ENCODE measurements at places on chromosomes 3 and 15. TPM values are rescaled to one million over a fixed set of nuclear protein-coding genes. Genes with fewer than 3 reads are reported as not detected.

- no peaks in the 10 kb centered on the region for H3K27me3 ChIP-seq
- no peak for DNase-seq
- no peak overlapping the region for H3K4me3 ChIP-seq
- no peak overlapping the region for H3K27ac ChIP-seq
- no peaks in the 10 kb centered on the region for H3K4me1 ChIP-seq
Measured at GRCh38 chr15:85284497-85284896, 95.9 kb upstream of the AKAP13 start.

GRCh38 chr15:58213587-58214338, 75.6 kb downstream of the AQP9 start:
- H3K4me3 ChIP-seq = no peak overlapping the region
- H3K4me1 ChIP-seq = peaks cover 3% of the 10 kb centered on the region
- H3K27ac ChIP-seq = no peak overlapping the region
- no peak for DNase-seq
- no peaks in the 10 kb centered on the region for H3K27me3 ChIP-seq

The SLC25A36 gene
- 54.0 TPM for total RNA-seq

DNA sequence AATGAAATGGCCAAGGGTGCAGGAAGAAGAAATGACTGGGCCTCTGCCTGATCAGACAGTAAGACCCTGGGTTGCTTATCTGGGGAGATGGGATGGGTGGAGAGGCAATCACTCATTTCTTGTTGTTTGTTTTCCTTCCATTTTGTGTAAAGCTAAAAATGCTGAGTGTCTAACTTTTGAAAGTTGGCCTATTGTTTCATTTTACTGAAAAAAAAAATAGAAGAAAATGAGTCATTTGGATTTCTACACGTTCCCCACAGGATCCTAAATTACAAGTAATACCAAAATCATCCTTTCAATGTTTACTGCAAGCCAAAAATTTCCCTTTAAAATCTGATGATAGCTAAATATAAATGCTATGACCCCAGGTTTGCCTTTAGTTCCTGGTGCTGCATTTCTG, 30.6 kb downstream of the PTX3 start:
- H3K27ac ChIP-seq = no peak overlapping the region
- no peak overlapping the region for H3K4me3 ChIP-seq
- H3K27me3 ChIP-seq = no peaks in the 10 kb centered on the region
- no peak for DNase-seq
- no peaks in the 10 kb centered on the region for H3K36me3 ChIP-seq

DNA sequence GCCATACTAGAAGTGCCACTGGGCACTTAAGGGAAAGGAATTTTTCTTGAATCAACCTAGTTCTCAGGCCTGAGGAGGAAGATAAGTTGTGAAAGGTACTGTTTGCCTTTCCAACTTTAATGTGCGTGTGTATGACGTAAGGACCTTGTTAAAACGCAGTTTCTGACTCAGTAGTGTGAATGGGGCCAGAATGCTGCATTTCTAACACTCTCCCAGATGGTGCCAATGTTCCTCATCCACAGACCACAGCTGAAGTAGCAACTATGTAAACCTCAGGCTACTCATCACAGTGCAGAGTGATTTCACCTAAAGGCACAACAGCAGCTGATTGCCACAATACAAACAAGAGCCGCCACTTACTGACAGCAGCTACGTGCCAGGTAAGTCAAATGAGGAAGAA, 103.6 kb downstream of the OTOL1 start:
- H3K4me3 ChIP-seq = no peak overlapping the region
- H3K36me3 ChIP-seq = no peaks in the 10 kb centered on the region
- H3K27me3 ChIP-seq = no peaks in the 10 kb centered on the region
- no peaks in the 10 kb centered on the region for H3K4me1 ChIP-seq

DNA sequence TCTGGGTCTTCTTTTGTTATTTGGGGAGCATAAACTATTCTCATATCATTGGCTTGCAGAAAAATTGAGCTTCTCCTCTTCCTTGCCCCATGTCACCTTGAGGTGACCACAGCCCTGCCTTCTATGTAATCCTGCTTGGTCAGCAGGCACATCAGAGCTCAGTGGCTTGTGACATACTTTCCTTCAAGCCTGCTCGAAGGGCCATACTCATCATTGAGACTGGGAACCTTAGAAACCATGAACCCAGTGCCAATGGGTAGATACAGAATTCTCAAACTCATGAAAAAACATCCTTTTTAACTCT, 3.7 kb upstream of the CCR2 start:
- H3K27me3 ChIP-seq = no peaks in the 10 kb centered on the region
- peak; percentile 64 for DNase-seq
- no peak overlapping the region for H3K4me3 ChIP-seq
- H3K4me1 ChIP-seq = no peaks in the 10 kb centered on the region
- no peaks in the 10 kb centered on the region for H3K36me3 ChIP-seq

- no peak for DNase-seq
- no peaks in the 10 kb centered on the region for H3K4me1 ChIP-seq
- H3K27ac ChIP-seq = no peak overlapping the region
- no peaks in the 10 kb centered on the region for H3K27me3 ChIP-seq
Measured at GRCh38 chr3:77271306-77271705, 231.4 kb downstream of the ROBO2 start.

The CYP8B1 gene
- total RNA-seq = not detected

- no peaks in the 10 kb centered on the region for H3K27me3 ChIP-seq
- no peak overlapping the region for H3K27ac ChIP-seq
- H3K36me3 ChIP-seq = no peaks in the 10 kb centered on the region
- DNase-seq = no peak
Measured at GRCh38 chr3:66592016-66592761, 91.4 kb upstream of the LRIG1 start.

GRCh38 chr3:135018149-135018923, 223.3 kb downstream of the EPHB1 start:
- H3K27me3 ChIP-seq = no peaks in the 10 kb centered on the region
- no peaks in the 10 kb centered on the region for H3K4me1 ChIP-seq
- H3K27ac ChIP-seq = no peak overlapping the region
- DNase-seq = peak; percentile 86

- DNase-seq = no peak
Measured at GRCh38 chr3:17942856-17943255, 200.4 kb upstream of the TBC1D5 start.

All from esophagus muscularis mucosa (tissue), 4 donors.